ENCODE measurements at places on chromosomes 1 and 21. TPM values are rescaled to one million over a fixed set of nuclear protein-coding genes. Genes with fewer than 3 reads are reported as not detected.

GRCh38 chr1:62407398-62408009 is 29.3 kb upstream of the USP1 start:
- DNase-seq = peak; percentile 36

DNA sequence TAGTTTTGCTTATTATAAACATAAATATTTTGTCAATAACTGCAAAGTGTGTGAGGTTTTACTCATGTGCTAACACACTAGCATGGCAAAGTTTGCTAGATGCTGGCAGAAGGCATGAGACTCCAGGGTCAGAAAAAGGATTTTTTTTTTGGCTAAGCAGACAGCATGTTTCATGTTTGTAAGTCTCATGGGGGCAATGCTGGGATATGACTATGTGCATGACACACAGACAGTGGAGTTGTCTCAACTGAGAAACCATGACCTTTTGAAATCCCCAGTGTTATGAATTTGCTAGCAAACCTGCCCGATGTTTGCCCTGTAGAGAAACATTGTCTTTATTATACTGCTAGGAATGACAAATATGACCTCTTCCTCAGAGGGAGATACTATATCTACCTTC is 448.2 kb downstream of the BRINP3 start:
- DNase-seq = peak; percentile 9

- no peak for DNase-seq
These were observed 23.8 kb downstream of the THEM4 start for GRCh38 chr1:151885479-151885878.

Gene MXRA8
- 0.11 TPM for total RNA-seq

Gene IRF6
- 0.05 TPM for total RNA-seq
